ENCODE measurements at places on chromosomes 3 and 15. TPM values are rescaled to one million over a fixed set of nuclear protein-coding genes. Genes with fewer than 3 reads are reported as not detected.

FOXL2NB gene
- total RNA-seq = 0.57 TPM

CLDN18 gene
- total RNA-seq = 0.38 TPM

KLHL40 gene
- not detected for total RNA-seq

RASL12 gene
- total RNA-seq = 32.4 TPM

GREM1 gene
- 5.8 TPM for total RNA-seq

- no peaks in the 10 kb centered on the region for H3K27me3 ChIP-seq
- peaks cover 63% of the 10 kb centered on the region for H3K4me1 ChIP-seq
- no peak overlapping the region for H3K4me3 ChIP-seq
- H3K27ac ChIP-seq = peak overlapping the region; percentile 78
These were observed 26.7 kb upstream of the JMJD7 start for GRCh38 chr15:41801185-41801584.

DNA sequence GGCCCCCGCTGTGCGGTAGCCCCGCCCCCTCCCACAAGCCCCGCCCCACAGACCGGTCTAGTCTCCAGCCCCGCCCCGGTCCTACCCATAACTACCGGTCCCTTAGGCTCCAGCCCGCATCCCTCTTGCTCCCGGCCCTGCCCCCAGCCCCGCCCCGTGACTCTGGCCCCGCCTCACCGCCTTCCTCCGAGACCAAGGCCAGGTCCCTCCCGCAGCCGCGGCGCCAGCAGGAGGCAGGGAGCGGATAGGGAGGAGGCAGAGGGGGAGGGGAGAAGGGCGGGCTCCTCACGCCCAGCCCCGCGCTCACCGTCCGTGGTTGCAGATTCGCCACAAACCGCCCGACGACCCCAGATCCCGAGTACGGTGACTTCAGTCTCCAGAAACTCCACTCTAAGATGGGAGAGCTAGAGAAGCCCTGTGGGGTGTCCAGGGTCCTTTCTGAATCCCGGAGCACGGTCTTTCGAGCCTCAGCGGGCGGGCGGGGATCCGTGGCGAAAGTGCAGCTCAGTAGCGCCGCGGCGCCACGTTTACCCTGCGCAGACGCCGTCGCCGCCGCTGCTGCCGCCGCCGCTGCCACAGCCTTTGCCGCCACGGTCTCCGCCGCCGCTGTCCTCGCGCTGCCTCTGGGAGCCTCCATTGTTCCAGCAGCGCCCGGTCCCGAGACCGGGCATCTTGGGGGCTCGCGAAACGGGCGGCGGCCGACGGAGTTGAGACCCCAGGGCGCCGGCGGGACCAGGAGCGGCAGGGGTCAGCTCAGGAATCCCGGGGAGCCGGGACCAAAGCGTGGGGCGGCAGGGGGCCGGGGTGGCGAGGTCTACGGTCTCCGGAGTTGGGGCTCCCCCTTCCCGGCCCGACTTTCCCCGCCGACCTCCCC lies at the start of gene BRPF1:
Gene BRPF1, plus strand, starts transcription at position 530 of the 874 bp plus-strand sequence. CDS start 2,406 bp downstream, outside the sequence.
- DNase-seq = peak; percentile 96
- no peaks in the 10 kb centered on the region for H3K27me3 ChIP-seq
- H3K36me3 ChIP-seq = peaks cover 27% of the 10 kb centered on the region

DNA sequence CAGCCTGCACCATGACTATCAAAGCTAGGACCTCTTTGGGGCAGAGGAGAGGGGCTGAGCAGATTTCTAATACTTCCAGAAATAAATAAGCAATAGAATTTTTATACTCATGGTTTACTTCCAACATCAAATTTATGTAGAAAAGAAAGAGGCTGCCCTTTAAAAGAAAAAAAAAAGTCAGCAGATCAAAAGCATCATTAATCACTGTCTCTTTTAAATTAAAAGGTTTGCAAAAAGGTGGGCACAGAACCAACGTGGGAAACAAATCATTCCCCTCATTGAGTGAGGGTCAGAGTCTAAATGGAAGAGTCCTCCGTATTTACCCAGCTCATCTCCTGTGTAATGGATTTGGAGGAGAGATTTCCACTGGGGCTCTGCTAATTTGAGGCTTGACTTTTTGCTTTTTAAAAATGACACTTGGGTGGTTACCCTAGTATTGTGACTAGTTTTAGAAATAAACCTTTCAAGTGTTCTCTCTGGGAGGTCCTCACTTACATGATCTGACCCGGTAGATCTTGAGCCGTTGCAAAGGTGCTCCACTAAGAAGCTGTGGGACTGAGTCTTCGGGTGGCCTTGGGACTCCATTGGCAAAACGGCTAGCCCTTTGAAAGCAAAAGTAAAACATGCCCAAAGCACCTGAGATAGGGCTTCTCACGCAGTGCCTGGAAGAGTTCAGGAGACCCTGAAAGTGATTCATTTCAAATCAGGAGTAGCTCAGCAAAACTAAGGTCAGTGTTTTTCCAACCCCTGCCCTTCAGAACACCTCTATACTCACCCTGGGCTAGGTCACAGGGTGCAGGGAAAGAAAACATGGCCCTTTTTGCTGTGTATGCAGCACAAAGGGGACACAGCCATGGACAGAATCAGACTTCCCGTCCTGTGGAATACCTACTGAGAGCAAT lies 320.9 kb downstream of the FOXP1 start:
- H3K27ac ChIP-seq = no peak overlapping the region
- H3K4me3 ChIP-seq = no peak overlapping the region
- no peaks in the 10 kb centered on the region for H3K27me3 ChIP-seq
- no peaks in the 10 kb centered on the region for H3K4me1 ChIP-seq
- no peaks in the 10 kb centered on the region for H3K36me3 ChIP-seq

DNA sequence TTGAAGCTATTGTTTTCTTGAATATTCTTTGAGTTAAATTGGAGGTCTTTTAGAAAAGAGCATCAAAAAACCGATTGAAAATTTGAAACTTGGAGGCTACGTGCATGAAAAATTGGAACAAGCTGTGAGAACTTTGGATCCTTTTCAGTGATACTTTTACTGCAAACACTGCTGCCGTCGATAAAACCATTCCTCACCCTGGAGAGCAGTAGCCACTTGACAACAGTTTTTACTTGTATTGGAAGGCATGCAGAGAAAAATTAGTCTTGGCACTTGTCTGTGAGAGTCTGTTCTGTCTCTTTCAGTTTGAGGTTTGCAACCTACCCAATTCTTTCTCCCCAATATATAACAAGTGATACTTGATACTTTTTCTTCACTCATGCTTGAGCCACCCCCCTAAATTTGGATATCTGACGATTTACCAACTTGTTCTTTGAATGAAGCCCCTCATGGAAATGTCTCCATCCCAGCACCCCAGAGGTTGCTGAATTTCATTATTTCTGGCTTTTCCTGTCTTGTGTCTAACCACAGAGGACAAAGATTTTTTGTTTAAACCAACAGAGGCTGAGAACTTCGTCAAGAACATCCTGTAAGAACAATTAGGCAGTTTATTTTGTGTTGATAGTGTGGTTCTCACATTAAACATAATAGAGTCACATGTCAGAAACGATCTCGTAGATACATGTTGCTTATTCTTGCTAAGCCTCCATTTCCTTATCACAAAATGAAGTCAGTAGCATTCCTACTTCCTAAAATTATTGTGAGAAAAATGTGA lies 307.3 kb upstream of the PLSCR5 start:
- H3K27ac ChIP-seq = no peak overlapping the region
- H3K4me3 ChIP-seq = no peak overlapping the region
- DNase-seq = no peak
- no peaks in the 10 kb centered on the region for H3K36me3 ChIP-seq
- no peaks in the 10 kb centered on the region for H3K4me1 ChIP-seq

DNA sequence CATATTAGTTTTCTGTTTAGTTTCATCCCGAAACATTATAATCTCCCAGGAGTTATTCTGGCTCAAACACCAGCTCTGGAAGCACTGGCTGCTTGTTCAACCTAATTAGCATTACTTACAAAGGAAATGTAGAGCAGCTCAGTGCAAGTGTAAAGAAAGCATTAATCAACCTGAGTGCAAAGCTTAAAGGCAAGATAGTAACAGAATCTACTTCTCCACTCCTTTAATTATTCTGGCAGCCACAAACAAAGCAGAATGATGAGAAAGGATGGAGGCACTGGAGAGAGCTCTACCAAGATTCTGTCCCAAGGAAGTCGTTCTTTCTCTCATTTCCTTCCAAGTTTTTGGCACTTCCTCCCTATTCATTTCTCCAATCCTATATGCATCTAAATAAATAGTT lies 1384.0 kb downstream of the ZPLD1 start:
- H3K4me1 ChIP-seq = no peaks in the 10 kb centered on the region
- H3K27me3 ChIP-seq = no peaks in the 10 kb centered on the region
- no peak overlapping the region for H3K4me3 ChIP-seq
- no peaks in the 10 kb centered on the region for H3K36me3 ChIP-seq
- no peak overlapping the region for H3K27ac ChIP-seq

DNA sequence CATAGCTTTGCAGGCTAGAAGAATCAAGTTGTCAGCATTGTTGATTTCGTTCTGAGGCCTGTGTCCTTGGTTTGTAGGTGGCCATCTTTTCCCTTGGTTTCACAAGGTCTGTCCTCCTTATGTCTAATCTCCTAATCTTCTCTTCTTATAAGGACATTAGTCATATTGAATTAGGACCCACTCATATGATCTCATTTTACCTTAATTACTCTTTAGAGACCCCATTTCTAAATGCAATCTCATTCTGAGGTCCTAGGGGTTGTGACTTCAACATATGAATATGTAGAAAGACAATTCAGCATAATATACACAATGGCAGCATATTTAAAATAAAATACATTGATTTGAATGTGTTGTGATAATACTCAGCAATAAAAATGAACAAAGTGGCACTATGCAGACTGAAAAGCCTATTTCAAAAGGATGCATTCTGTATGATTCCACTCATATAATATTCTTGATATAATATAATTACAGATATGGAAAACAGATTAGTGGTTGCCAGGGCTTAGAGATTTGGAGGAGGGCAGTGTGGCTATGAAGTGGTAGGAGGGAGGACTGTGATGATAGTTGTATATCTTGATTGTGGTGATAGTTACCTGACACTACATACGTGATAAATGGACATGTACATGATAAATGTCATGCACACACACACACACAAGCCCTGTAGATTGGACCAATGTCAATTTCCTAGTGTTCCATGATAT lies 431.0 kb downstream of the EPHA6 start:
- no peaks in the 10 kb centered on the region for H3K4me1 ChIP-seq
- H3K36me3 ChIP-seq = no peaks in the 10 kb centered on the region
- no peak overlapping the region for H3K27ac ChIP-seq
- no peaks in the 10 kb centered on the region for H3K27me3 ChIP-seq
- no peak overlapping the region for H3K4me3 ChIP-seq
- DNase-seq = no peak

DNA sequence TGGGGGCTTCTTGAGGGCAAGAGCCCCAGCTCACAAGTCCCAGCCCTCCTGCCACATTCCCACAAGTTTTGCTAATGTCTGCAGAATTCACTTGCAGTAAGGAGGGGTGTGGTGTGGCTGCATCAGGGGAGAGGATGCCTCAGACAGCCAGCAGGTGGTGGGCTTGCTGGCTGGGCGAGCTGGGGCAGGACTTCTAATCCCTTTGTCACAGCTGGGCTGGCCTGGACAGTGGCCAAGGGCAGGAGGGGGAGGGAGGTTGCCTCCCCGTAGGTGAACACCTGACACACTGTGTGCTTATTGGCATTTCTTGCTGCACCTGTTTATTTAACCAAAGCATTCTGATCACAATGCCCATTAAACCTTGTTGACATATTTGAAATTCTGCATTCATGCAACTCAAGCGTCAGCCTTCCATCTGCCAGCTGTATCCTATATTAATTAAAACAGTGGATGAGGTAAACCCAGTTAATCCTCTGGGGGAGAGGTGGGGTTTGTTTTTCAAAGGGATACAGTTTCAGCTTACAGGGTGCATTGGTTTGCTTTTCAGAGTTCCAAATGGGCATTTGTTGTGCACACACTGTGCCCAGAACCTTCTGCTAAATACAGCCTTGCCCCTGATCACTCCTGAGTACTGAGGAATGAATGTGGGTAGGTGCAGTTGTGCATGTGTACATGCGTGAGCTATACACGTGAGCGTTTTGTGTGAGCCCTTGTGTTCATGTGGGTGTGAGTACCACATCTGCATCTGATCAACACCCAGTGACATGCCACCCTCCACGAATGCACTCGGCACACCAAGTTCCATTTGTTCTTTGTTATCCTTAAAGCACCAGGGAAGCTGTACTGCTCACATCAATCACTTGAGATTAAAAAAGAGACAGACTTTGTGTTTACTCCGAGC lies 268.7 kb downstream of the XXYLT1 start:
- DNase-seq = no peak
- no peak overlapping the region for H3K4me3 ChIP-seq
- no peaks in the 10 kb centered on the region for H3K36me3 ChIP-seq

Measured in esophagus squamous epithelium (tissue), 5 donors.